Dorsolateral prefrontal cortex (tissue), 122 donors: ENCODE measurements at places on chromosomes 6 and 20.
A peak's percentile ranks its signal among the peaks of the same experiment; 100 is the strongest.

- no peak for DNase-seq
Observed at GRCh38 chr6:25832307-25832662, 433 bp upstream of the SLC17A1 start.

GRCh38 chr6:75557068-75557467 is 44.6 kb upstream of the SENP6 start:
- DNase-seq: no peak

DNA sequence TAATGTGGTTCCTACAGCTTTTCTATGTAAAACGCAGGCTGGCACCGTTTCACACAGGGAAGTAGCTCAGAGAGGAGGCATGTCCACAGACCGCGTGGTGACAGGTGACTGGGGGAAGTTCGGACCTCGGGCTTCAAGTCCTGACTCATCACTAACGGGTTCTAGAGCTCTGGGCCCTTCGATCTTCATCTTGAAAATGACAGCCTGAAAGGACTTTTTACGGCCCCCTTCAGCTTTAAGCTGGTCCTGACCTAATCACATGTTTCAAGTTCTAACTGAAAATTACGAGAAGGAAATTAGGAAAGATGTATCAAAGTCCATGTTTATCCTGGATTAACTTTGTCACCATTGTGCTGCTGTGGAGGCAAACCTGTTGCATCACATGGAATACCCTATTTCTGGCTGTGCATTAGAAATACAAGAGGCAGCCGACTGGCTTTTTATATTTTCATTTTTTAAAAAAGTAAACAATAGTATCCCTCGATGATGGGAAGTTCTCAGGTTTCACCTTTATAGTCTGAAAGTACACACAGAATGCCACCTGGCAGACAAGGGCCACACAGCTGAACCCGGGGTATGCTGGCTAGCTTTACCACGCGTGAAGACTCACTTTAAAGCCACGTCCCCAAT is 2.0 kb downstream of the MAN1A1 start:
- peak; percentile 45 for DNase-seq

DNA sequence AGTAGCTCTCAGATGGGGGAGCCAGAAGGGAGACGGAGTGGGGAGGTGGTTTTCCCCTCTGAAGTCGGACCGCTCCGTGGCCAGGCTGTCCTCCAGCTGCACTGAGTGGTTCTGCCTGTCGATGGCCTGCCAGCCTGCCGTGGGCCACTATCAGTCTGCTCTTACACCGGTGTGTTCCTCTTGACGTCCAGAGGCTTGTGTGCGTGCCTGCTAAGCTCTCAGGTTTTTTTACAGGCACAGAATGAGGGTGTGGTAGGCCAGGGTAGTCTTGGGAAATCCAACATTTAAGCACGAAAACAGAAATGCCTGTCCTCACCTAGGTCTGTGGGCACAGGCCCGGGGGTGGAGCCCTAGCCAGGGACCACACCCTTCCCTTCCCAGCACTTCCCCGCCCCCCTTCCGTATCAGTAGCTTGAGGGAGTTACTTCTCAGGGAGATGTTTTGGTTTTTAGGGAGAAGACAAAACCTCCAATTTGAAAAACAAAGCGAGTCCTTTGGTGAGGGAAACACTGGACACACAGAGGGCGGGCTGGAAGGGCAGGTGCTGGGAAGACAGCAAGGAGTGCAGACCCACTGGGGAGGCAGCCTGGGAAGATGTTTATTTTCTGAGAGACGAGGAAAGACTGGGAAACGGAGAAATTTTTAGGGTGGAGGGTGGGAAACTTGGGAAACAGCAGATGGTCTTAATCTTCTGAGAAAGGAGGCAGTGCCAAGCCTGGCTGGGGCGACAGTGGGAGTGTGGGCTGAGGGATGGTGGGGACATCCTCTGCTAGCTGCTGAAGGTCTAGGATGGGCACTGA is 106.5 kb downstream of the LY86 start:
- no peak for DNase-seq

GRCh38 chr20:38534756-38535155 is 46.2 kb upstream of the ADIG start:
- DNase-seq: no peak

GRCh38 chr6:4115741-4116140 is 19.6 kb downstream of the ECI2 start:
- no peak for DNase-seq

DNA sequence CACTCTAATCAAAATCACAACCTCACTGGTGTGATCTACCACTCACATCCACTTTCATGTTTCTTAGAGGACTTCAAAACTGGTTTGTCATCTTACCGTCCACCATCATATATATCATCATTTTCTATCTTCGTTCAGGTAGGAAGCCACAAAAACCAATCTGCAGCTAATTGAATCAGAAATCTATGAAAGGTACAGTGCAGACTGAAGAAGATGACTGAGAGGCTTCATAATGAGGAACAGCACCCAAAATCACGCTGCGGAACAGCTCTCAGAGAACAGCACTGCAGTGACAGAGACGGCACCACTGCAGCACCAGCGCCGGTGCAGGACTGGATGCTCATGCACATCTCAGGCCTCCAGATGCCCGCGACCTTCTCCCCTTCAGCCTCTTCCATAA is 13.0 kb downstream of the GMDS start:
- no peak for DNase-seq
